ENCODE measurements at places on chromosomes 4 and X.

GRCh38 chr4:121034017-121034416 lies 38.3 kb downstream of the NDNF start:
- DNase-seq = no peak

GRCh38 chr4:2660596-2661211 lies 95.4 kb downstream of the TNIP2 start:
- no peak for DNase-seq

DNA sequence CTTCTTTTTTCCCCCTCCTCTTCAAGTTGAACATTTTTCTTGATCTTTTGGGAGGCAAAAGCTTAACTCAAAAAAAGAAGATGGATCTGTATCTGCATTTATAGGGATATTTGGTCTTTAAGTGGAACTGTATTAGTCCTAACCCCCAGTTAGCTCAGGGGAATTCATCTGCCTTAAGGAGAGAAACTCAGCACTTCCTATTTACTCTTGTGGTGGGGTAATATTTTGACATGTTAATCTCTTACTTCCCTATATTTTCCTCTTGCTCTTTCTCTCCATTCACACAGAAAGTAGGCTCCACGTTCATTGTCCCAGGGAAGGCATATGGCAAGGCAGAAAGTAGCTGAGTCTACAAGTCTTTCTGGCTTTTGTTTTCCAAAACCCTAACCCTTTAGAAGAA lies 5.3 kb downstream of the LRRC66 start:
- no peak for DNase-seq

DNA sequence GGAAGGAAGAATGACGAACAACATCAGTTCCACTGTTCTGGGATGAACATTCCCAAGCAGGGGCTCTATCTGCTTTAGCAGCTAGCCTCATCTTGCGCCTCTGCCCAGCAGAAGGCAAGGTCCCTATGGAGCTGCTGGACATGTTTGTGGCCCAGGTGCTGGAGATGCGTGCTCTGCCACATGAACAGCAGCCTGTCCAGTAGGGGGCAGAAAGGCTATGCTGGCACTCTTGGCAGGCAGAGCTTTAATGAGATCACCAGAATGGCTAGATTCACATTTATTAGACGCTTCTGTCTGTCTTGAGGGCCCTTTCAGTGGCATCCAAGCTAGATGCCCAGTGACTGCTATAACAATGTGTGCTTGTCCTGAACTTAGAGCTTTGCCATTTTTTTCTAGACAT lies 1826.0 kb downstream of the STIM2 start:
- DNase-seq = no peak

DNA sequence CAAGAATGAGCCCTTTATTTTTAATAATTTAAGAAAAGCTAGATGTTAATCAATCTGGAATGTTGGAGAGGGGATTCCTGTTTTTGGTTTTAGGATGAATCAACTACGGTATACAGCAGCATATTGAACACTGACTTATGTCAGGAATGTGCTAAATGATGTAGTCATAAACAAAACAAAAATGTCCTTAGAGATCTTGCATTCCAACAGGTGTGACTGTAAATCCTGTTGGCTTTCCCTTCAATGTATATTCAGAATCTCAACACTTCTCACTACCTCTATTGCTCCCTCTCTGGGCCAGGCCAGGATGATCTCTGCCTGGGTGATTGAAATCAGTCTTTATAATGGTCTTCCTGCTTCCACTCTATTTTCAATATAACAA lies 37.8 kb upstream of the BDH2 start:
- no peak for DNase-seq

- no peak for DNase-seq
Observed at GRCh38 chr4:163681208-163681821, 186.8 kb downstream of the TMA16 start.

DNA sequence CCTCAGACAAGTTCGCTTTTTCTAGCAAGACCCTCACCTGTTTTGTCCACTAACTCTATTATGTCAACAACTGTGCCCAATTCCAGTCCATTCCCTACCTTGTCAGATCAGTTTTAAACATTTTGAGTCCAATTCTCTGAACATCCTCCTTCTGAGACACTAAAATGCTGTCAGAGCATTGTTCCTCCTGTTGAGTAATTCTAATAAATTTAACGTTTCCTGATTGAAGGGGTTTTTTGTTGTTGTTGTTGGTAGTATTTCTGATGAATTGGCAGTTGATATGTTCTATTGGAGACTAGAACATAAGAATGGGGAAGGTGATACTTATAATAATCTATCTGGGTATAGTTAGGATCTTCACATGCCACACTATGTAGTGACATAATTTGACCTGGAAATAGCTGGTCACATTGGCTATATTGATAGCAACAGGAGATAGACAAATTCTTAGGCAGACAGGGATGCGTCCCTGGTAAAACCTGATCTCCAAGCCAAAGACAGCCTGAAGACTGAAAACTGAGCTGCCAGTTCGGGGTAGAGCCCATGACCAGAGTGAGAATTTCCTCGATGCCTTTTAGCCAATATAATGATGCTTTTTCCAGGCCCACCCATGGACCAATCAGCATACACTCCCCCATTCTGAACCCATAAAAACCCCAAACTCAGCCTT lies 12.4 kb upstream of the CXCL2 start:
- no peak for DNase-seq

- DNase-seq = no peak
Observed at GRCh38 chr4:70855464-70855863, 15.8 kb upstream of the GRSF1 start.

DNA sequence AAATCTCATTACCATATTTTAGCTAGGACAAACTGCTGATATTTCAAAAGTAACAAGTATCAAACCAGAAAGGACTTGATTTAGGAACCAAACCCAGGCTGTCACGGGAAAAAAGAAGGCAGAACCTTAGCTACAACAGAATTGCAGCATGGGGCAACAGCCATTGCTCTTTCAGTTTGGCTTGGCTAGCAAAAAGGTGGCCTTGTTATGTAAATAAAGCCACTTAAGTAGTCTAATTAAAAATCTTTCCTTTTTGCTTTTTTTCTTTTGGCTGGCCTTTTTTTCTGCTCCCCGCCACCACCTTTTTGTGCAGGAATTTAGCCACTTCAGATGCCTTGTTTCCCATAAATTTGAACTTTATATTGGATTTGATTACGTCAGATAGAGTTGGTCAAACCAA lies 235.9 kb downstream of the CPXCR1 start:
- DNase-seq = no peak

All from GM18507 (cell line).